Panc1 (cell line): ENCODE measurements at places on chromosomes 13 and 19.
A peak's percentile ranks its signal among the peaks of the same experiment; 100 is the strongest.

- DNase-seq, result no peak
- no peak overlapping the region for H3K27ac ChIP-seq
- no peak overlapping the region for H3K4me3 ChIP-seq
- no peaks in the 10 kb centered on the region for H3K4me1 ChIP-seq
Measured at GRCh38 chr13:33992881-33993336, 175.0 kb downstream of the RFC3 start.

GRCh38 chr19:11240008-11240444 lies 607 bp downstream of the ANGPTL8 start:
- no peak overlapping the region for H3K4me3 ChIP-seq
- DNase-seq, result no peak
- H3K36me3 ChIP-seq, result no peaks in the 10 kb centered on the region
- no peaks in the 10 kb centered on the region for H3K27me3 ChIP-seq
- H3K4me1 ChIP-seq, result no peaks in the 10 kb centered on the region; the same call in 1 of the 2 replicates

GRCh38 chr13:113114511-113115362 lies 7.9 kb upstream of the F10 start:
- H3K4me1 ChIP-seq, result no peaks in the 10 kb centered on the region
- H3K4me3 ChIP-seq, result no peak overlapping the region
- no peak for DNase-seq
- H3K27ac ChIP-seq, result no peak overlapping the region
- no peaks in the 10 kb centered on the region for H3K27me3 ChIP-seq

- no peak overlapping the region for H3K27ac ChIP-seq
- H3K4me3 ChIP-seq, result peak overlapping the region; percentile 29
- H3K36me3 ChIP-seq, result no peaks in the 10 kb centered on the region
- H3K27me3 ChIP-seq, result peaks cover 29% of the 10 kb centered on the region
Measured at GRCh38 chr19:39792999-39793546, 14.4 kb downstream of the LEUTX start.
